ENCODE measurements at places on chromosomes 4 and X.

DNA sequence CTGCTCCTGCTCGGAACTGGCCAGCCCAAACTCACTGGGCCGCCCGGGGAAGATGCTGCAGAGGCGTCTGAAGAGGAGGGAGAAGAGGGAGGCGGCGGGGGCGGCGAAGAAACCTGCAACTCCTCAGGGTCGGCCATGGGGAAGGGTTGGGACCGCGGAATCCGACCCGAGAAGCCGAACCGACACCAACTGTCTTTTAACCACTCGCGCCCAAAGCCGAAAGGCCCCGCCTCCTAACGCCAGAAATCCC, at the start of gene C4orf46:
TSS of gene C4orf46 (minus strand) at position 223 of the 250 bp plus-strand sequence. CDS start at position 137, 86 bp downstream.
- DNase-seq: no peak

GRCh38 chr4:56654238-56654632, 26.9 kb downstream of the HOPX start:
- no peak for DNase-seq

GRCh38 chr4:110196871-110197528, 1.4 kb downstream of the ELOVL6 start:
- DNase-seq: peak; percentile 23

DNA sequence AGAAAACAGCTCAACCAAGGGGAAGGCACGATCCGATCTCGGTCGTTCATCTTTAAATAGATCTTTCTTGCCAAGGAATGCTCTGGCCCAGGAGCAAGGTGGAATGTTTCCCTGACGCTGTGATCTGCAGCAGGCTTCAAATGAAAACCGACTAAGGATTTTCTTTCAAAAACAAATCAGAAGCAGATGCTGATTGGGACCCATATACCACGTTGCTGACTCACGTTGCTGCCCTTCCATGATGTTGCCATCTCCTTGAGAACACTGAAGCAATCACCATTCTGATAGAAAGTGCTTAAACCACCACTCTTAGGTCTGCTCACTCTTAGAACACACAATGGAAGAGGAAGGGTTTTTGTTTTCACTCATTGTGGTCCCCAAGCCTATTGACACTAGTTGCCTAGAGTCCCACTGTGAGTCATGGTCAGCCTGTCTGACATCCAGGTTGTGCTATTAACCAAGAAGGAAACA, 26.1 kb downstream of the LAMTOR3 start:
- DNase-seq: no peak

GRCh38 chr4:68218044-68218443, 27.4 kb downstream of the TMPRSS11B start:
- no peak for DNase-seq

- DNase-seq: no peak
Observed at GRCh38 chrX:10769696-10770619, 149.6 kb upstream of the MID1 start.

- no peak for DNase-seq
Observed at GRCh38 chr4:74772783-74773182, 21.5 kb downstream of the BTC start.

GRCh38 chr4:177938226-177938625, 496.0 kb upstream of the AGA start:
- no peak for DNase-seq

DNA sequence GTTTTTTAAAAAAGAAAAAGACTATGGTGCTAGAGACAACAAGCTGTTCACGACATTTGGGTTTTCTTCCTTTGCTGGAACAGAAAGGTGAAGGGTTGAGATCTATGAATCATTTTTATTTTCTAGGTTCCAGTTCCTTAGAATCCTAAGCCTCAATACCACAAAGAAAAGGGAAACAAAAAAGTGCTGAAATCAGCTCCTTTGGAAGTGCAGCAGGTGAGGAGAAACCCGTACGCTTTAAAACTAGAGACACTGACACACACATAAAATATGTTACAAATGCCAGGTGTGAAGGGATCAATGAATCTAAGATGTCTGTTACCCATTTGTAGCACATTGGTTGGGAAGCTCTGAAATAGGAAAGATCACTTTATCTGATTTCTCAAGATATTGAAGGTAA, 125.2 kb downstream of the AREG start:
- DNase-seq: no peak

GRCh38 chr4:174352061-174352819, 68.5 kb downstream of the CEP44 start:
- no peak for DNase-seq

GRCh38 chr4:147737623-147738022, 5.7 kb downstream of the ARHGAP10 start:
- no peak for DNase-seq

DNA sequence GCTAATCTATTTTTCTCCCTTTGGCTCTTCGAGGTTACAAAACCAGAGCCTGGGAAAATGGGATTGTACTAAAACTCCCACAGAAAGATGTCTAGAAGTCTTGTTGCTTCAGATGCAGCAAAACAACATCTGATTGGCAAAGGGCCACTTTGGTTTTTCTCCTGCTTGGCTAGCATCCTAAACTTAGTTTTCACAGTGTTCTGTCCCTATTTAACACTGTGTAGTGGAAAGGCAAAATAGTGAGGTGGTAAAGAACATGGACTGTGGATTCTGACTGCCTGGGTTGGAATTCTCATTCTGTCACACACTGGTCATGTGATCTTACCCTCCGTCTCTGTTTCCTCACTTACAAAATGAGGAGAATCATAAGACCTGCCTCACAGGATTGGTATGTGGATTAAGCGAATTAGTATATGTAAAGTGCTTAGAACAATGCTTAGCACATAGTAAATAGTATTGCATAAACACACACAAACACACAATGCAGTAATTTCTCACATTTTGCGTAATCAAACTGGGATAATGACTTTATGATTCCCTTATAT, 23.5 kb downstream of the TIGD2 start:
- no peak for DNase-seq

GRCh38 chr4:182385897-182386296, 142.7 kb downstream of the TENM3 start:
- no peak for DNase-seq

DNA sequence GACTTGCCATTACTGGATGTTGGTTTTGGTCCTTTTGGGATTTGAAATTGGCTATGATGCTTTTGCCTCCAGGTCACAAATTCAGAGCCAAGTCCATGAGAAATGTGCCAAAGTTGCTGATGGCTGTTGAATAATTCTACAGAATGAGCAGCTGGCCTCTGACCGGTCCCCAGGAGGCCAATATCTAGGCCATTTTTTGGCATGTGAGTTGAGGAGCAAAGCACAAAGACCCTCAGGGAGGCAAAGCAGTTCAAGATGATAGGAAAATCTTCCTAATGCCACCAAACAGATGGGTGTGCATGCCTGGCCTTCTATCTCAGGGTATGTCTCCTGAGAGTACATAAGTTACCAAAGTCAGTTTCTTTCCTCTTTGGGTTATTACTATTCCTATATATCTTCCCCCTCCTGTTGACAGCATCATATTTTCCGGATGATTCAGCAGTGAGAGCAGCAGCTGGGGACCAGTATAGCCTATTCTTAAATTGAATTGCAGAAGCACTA, 44.4 kb downstream of the SEL1L3 start:
- DNase-seq: no peak

DNA sequence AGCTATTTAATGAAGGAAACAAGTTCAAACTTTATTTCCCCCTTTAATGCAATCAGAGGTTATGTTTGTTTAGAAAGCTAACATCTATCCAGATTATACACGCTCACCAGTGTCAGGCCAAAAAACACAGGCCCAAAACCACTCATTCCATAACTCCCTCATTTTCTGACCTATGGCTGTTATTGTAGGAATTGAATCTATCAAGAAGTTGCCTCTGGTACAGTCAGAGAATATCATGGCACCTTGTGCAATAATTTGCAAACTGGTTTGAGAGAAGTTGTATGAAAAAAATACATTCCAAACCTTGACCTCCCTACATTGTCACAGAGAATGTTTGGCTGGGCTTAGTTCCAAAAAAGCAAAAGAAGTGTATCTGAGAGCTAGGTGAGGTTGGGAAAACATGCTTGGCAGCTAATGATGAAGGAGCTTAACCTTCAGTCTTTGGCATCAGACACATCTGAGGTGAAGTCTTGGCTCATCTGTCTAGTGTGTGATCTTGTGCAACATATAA, 591.0 kb downstream of the ANKRD50 start:
- DNase-seq: no peak

DNA sequence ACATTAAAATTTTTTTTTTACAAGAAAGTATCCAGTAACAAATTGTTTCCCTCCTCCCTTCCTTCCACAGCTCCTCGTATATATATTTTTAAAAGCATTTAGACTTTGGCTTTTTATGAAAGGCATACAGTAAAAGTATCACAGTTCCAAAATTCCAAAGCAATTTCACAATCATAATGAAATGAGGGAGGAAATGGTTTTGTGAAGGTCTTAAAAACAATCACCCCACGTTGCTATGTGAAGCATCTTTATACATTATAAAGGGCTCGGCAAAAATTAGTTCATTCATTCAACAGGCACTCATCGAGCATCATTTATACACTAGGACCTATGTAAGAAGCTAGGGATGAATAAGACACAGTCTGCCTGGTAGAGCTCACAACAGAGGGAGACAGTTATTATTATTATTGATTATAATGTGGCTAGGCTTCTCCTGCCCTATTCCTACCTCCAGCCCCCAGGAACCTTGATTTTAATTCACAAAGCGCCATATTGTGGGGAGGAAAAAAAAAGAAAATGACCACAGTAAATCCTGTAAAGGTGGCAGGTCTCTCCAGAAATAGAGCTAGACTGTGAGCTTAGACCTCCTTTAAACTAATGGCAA, 239.9 kb downstream of the MAML3 start:
- no peak for DNase-seq

DNA sequence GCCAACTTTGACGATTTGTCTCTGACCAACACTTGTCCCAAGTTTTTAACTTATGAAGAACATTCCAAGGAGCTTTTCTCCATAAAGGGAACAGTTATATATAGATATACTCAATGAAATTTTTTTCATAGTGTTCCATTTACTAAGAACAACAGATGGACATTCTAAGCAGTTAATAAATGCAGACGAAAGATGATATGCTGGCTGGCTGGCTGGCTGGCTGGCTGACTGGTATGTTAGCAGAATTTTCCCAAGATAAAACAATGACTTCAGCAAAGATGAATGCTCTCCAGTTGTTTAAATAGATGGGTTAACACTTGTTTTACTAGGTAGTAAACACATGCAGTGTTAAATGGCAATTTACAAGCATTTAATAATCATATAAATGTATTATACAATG, 62.2 kb downstream of the SPANXN3 start:
- no peak for DNase-seq

- DNase-seq: no peak
Observed at GRCh38 chr4:48905363-48906015, 1.1 kb downstream of the OCIAD2 start.

DNA sequence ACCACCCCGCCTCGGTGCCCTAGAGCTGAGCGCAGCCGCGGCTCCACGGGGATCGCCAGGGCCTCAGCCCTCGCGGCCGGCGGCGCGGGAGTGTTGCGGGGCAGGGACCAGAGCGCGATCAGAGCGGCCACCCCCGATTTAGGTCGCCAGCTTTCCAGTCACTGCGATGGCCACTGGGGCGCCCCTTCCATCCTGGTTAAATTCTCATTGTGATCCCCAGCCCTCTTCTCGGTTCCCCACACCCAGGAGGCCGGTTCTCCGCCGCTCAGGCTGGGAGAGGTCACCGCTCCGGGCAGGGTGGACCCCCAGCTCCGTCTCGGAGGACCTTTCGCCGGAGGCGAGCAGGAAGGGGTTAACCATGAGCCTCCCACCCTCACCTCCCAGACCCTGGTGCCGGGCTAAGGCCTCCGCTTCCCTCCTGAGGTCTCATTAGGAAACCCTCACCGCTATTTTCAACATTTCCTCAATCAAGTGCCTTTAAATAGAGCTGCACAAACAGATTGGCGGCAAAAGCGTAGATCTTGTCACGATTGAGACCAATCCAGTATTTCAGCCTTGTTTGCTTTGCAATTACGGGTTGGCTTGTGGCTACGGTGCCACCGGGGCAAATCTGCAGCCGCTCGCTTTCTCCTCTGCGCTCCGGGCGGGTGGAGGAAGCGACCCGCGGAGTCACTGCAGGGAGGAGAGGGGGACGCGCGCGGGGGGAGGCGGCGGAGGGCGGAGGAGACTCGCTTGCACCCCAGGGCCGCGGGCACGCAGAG, 8.3 kb upstream of the HAND2 start:
- DNase-seq: no peak

GRCh38 chrX:11143931-11144678, 33.0 kb downstream of the HCCS start:
- DNase-seq: peak; percentile 1

DNA sequence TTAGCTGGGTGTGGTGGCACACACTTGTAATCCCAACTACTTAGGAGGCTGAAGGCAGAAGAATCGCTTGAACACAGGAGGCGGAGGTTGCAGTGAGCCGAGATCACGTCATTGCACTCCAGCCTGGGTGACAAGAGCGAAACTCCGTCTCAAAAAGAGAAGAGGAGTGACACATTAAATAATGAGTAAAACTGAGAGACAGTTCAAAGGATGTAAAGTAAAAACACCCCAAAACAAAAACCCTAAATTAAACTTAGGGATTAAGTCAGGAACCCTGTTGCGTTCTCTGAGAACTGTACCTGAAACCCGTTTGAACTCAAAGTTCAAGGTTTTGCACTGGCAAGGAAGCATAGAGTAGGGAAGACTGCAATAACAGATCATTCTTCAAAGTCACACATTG, 141.7 kb downstream of the BRWD3 start:
- no peak for DNase-seq

DNA sequence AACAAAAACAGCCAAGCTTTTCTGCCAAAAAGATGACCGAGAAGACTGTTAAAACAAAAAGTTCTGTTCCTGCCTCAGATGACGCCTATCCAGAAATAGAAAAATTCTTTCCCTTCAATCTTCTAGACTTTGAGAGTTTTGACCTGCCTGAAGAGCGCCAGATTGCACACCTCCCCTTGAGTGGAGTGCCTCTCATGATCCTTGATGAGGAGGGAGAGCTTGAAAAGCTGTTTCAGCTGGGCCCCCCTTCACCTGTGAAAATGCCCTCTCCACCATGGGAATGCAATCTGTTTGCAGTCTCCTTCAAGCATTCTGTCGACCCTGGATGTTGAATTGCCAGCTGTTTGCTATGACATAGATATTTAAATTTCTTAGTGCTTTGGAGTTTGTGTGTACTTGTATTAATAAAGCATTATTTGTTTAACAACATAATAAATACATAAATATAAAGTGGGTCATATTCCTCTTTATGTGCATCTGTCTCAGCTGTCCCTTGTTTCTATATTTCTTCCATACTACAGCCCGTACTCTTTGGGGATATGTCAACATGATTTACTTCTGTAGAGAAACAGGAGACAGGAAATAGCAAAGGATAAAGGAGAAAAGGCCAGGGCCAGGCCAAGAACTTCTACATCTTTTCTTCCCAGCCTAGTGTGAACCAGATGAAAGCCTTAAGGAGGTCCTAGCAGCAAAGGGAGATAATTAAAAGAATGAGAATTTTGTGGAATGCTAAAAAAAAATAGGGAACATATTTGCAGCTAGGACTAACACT, 667 bp downstream of the PTTG2 start:
- no peak for DNase-seq

GRCh38 chrX:123331859-123332258, 147.8 kb downstream of the GRIA3 start:
- no peak for DNase-seq

DNA sequence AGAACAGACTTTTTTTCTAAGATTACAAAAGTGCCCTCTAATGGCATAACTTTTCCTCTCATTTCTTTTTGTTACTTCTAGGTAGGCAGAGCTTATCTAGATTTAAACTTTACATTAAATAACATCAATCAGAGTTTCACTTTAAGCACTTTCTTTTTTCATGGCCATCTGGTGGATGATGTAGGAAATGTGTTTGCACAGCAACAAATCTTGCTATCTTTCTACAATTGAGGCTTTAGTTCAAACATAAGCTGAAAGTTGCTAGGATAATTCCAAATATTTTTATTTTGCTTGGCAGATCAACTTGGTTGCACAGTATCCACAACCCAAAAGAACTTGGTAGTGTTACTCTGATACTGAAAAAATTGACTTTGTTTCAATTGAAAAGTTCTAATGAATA, 22.0 kb downstream of the NDNF start:
- no peak for DNase-seq

All from stimulated activated CD8-positive, alpha-beta memory T cell treated with anti-CD3 and anti-CD28 coated beads, Interleukin-4, amount 100 ng/mL, for 4 hours (primary cell).